ENCODE measurements at places on chromosomes 1 and 21.

DNA sequence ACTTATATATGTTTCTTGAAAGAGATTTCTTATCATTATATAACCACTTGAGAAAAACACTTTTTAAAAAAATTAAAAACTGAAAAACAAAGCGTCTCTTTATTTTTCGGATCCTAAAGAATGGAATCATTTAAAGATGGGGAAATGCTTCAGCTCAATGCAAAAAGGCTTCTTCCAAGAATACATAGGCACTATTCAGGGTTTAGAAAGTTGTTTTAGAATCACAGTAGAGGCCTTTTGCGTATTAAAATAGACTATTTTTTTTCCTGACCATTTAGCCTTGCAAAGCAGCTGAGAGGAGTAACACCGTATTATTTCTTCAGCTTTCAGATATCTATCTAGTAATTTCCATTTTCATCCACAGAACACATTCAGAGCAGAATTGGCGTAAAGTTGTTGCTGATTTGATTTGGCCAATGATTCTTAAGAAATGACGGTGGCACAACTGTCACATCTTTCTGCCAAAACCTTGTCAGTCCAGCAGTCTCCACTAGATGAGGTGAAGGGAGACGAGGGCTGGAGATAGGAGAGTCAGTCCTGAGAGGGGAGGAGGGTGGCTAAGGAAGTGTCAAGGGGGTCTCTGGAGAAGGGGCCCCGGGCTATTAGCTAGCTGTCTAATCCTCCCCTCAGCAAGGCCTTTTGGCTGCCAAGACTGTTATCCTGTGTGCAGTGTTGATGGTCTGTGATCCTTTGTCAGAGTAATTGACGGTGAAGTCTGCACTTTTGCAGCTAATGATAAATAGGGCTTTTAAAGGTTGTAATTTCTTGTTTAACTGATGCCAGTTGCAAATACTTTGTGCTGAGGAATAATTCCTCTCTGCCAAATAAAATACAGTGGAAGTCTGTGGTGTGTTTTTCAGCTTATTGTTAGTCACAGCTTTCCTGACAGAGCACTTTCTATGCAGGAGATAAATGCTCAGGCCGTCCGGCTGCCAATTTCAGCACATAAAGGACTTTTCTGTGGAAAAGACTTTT lies 34.7 kb downstream of the PRRX1 start:
- DNase-seq: no peak

GRCh38 chr1:64744492-64745180 lies at the start of gene RAVER2:
TSS of gene RAVER2 (plus strand) at chr1:64745075. CDS start at chr1:64745173, 98 bp downstream.
- DNase-seq: no peak

- no peak for DNase-seq
These were observed 955 bp upstream of the UBE2G2 start for GRCh38 chr21:44802396-44803153.

- DNase-seq: no peak
These were observed 30.1 kb downstream of the LDLRAD1 start for GRCh38 chr1:53987880-53988279.

DNA sequence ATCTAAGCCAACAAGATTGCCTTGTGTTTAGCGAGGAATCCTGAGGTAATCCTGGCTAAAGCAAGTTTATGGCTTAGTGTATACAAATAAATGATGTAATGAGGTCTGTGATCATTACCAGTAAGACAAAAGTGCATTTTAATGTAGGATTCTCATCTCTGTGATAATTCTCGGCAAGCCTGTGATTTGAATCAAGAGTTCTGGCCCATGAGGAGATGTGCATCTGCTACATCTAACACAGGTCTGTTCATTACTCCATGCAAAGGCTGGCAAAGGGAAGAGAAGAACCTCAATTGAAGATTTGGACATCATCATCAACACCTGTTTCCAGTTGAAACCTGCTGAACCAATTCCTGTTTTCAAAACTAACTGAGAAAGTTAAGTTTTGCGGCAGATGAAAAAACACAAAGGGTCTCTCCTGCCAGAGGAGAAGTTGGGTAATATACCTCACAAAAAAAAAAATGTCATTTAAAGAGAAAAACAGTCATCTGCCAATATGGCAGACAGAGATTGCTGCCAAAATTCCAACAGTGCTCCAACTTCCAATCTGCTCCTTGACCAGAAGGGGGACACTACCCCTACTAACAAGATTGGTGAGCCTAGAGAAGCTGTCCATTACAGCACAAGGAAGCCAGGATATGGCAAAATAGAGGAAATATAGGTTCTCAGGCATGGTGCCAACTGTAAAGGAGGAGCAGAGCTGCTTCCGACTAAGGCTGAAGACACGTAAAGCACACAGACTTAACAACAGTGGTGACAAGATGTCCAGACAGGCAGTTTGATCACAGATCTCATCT lies 453.7 kb downstream of the TTLL7 start:
- DNase-seq: no peak

GRCh38 chr1:95582191-95582590 lies 348.2 kb downstream of the RWDD3 start:
- no peak for DNase-seq

DNA sequence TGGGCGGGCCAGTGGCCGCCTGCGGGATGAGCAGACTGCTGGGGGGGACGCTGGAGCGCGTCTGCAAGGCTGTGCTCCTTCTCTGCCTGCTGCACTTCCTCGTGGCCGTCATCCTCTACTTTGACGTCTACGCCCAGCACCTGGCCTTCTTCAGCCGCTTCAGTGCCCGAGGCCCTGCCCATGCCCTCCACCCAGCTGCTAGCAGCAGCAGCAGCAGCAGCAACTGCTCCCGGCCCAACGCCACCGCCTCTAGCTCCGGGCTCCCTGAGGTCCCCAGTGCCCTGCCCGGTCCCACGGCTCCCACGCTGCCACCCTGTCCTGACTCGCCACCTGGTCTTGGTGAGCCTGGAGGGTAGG lies 2.1 kb downstream of the B4GALT2 start:
- DNase-seq: no peak

- DNase-seq: no peak
These were observed 277.5 kb downstream of the PDE4B start for GRCh38 chr1:66069976-66070876.

GRCh38 chr21:42490720-42491119 lies 5.3 kb downstream of the RSPH1 start:
- no peak for DNase-seq

GRCh38 chr21:32687643-32688345 lies 40.0 kb downstream of the SYNJ1 start:
- no peak for DNase-seq

- DNase-seq: no peak
These were observed 36.5 kb downstream of the MCOLN2 start for GRCh38 chr1:84960371-84960770.

- DNase-seq: no peak
These were observed 134.4 kb upstream of the SMYD2 start for GRCh38 chr1:214146523-214146922.

DNA sequence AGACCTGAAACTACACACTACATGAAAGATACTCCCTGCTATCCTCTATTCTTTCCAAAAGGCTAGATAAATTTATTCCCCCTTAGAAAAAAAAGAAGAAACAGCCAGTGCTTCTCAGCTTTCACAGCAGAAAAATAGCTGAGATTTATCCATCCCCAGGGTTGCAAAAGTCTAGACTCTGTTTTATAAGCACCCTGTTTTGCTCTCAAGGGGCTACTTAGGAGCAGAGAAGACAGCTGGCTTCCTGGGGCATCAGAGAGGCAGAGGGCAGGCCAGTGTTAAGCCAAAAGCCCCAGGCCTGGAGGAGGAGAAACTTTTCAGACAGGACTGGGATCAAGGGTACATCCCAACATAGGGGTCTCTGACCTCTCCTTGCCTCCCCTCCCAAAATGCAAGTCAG lies 3.9 kb downstream of the LAMB3 start:
- DNase-seq: no peak

DNA sequence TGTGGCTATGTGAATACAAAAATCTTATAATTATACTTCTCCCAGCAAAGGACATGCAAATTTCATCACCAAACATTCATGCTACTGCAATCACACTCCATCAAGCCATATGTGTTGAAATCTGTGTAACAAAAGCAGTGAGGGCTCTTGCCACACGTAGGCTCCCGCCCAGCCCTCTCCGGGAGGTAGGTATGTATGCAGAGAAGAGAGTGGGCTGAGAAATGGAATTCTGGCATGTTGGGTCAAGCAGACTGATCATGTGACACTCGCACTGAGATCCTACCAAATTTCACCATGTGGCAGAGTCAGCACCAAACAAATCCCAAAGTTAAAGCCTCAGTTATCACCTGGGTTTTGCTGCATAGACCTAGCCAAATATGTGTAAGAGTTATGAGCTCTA lies 49.7 kb downstream of the APP start:
- no peak for DNase-seq

DNA sequence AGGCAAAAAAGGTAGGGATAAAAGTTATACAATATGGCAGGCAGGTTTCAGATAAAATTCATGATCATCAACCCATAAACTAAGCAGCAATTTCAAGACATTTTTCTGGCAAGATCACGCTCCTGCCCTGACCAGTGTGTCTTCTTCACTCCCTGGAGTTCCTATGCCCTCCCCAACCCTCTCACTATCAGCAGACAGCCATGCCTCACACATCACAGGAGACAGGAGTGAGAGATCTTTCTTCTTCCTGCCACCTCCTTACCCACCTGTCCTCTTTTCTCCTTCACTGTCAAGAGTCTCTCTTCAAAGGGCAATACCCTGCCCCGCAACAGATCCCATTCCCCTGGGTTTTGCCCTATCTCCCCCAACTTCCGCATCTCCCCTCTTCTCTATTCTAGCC lies 28.4 kb downstream of the COA6 start:
- DNase-seq: no peak

- DNase-seq: no peak
These were observed 35.6 kb downstream of the LYST start for GRCh38 chr1:235831148-235831547.

All from Panc1 (cell line).